ENCODE measurements at places on chromosomes 1 and 21.

- no peak for DNase-seq
These were observed 276.6 kb downstream of the NFIA start for GRCh38 chr1:61358770-61359455.

GRCh38 chr1:173332026-173332425 is 124.9 kb upstream of the TNFSF4 start:
- DNase-seq: no peak

GRCh38 chr1:64598100-64598571 is 128.2 kb downstream of the CACHD1 start:
- DNase-seq: no peak

DNA sequence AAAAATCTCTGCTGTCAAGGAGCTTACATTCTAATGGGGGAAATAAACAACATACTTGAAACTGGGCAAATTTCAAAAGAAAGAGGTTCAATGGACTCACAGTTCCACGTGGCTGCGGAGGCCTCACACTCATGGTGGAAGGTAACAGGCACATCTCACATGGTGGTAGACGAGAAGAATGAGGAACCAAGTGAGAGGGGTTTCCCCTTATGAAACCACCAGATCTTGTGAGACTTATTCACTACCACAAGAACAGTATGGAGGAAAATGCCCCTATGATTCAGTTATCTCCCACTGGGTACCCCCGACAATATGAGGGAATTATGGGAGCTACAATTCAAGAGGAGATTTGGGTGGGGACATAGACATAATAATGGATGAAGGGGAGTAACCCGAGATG is 226.4 kb downstream of the ZP4 start:
- DNase-seq: no peak

DNA sequence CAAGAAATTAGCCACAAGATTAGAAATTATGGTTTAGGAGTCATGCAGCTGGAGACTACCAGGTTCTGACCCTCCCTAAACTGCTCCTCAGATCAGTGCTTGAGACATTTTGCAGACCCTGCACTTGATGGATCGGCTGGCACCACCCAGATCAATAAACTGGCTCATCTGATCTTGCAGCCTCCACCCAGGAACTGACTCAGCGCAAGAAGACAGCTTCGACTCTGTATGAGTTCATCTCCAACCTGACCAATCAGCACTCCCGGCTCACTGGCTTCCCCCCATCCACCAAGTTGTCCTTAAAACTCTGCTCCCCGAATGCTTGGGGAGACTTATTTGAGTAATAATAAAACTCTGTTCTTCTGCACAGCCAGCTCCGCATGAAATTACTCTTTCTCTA is 40.0 kb downstream of the L1TD1 start:
- no peak for DNase-seq

- DNase-seq: no peak
These were observed 44.1 kb downstream of the GPR3 start for GRCh38 chr1:27436204-27437159.

- DNase-seq: no peak
These were observed 5.2 kb downstream of the PLA2G2D start for GRCh38 chr1:20114021-20114648.

DNA sequence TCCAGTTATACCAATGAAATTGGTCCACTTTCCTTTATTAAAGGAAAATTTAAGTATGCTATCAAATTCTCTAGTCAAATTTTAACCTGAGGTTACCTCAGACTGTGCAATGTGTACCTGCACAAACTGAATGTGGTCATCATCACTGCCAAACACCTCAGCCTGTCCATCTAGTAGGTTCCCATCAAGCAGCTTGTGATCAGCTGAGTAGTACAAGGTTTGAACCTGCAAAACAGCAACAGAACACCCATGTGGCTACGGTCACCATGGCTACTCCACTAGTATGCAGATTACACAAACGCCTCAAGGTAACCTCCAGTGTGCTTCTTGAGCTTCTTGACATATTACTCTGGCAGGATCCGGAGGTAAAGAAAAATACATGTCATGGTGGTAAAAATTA is 11.6 kb downstream of the IVNS1ABP start:
- DNase-seq: no peak

DNA sequence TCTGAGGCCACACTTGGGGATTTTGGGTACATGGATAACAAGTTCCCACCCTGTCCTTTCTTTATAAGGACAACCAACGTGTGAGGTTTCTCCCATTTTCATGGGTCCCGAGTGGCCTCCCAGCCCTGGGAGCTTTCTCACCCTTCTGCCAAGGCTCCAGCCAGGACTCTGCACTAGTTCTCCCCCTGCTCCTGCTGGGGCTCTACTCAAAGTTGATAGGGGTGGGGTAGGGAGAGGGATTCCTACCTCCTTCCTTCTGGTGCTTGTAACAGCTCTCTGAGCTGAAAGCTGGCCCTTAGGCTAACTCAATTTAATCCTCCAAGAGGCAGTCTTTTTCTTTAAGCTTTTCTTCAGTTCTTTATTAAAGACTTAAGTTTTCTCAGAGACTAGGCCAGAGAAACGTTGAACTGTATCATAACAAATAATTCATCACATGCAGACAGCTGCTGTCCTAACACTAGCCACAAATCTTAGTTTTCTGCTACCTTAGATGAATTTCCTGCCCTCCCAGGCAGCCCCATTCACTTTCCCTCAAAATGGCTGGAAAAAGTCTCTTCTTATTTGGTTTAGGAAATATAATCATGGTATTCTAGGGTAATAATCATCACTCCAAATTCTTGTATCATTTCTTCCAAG is 22.4 kb upstream of the DR1 start:
- DNase-seq: no peak

DNA sequence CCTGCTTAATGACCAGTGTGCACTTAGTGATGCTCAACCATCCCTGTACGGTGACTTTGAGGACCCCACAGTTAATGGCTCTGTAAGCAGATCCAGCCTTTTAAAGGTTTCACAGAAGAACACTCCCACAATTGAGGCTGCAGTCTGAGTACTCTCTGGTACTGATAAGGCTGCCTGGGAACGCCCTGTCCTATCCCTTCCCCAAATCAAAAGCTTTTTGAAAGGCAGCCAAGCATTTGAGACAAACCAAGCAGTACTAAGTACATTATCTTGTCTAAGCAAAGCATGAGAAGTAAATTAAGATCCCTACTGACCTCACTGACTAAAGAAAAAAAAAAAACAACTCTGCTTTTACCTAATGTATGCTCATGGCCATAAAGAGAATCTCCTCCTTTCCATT is 60.7 kb downstream of the SH3GLB1 start:
- no peak for DNase-seq

DNA sequence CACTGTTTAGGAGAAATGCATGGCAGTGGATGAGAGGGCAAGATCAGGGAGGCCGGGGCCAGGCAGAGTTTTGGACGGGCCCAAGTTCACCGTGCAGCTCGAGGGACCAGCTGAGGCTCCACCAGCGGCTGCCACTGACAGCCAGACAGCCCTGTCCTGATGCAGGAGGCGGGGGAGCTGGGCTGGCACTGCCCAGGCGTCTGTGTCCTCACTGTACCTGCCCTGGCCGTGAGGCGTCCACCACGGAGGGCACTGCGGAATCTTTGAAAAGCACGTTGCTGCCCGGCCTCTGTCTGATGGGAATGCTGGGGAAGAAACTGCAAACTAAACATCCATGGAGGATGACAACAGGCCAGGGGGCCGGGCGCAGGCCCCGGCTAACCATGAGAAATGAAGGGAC is 35.5 kb downstream of the VPS26C start:
- no peak for DNase-seq

- no peak for DNase-seq
These were observed 664.4 kb downstream of the LMO4 start for GRCh38 chr1:87993051-87993450.

DNA sequence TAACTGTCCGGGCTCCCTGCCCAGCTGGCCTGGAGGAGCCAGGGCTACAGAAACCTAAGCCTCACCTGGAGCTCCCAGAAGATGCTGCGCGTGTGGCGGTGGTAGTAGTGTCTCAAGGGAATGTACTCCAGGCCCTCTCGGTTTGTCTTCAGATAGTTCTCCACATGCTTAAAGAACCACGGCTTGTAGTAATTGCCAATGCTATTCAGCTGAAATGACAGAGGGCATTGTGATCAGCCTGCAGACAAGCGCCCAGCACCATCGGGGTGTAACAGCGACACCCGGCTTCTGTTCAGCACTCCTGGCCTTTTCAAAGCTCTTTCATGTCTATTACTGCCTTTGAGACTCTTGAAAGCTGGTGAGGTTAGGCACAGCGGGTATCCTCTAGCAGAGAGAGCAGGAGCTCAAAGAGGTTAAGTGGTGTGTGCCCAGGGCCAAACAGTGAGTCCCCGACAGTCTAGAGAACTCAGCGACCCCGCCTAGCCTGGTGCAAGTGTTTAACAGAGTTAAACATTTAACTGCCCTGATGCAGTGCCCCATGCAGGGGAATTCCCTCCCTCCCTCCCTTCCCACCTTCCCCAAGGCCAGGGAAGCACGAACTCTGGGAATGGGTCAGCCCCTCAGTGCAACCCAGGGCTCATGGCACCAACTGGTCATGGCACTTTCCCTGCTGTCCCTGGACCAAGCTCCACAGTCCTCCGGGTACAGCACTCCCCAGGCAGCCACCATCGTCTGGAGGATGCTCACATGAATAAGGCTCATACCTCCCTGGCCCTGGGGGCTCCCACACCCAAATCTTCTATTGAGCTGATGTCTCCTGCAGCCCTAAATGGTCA is 21.5 kb downstream of the DHCR24 start:
- DNase-seq: no peak

- no peak for DNase-seq
These were observed 47.1 kb upstream of the TRABD2B start for GRCh38 chr1:48044311-48044710.

- no peak for DNase-seq
These were observed 82.4 kb downstream of the PLXNA2 start for GRCh38 chr1:208161656-208162375.

GRCh38 chr1:53715478-53715877 is 23.5 kb downstream of the GLIS1 start:
- DNase-seq: no peak

- no peak for DNase-seq
These were observed 9.1 kb downstream of the LAMC2 start for GRCh38 chr1:183195142-183195574.

- DNase-seq: no peak
These were observed 36.5 kb downstream of the LGALS8 start for GRCh38 chr1:236560213-236560771.

GRCh38 chr1:24347159-24347934 is 28.2 kb downstream of the GRHL3 start:
- no peak for DNase-seq

GRCh38 chr1:200588698-200589097 is 31.9 kb downstream of the KIF14 start:
- DNase-seq: no peak

DNA sequence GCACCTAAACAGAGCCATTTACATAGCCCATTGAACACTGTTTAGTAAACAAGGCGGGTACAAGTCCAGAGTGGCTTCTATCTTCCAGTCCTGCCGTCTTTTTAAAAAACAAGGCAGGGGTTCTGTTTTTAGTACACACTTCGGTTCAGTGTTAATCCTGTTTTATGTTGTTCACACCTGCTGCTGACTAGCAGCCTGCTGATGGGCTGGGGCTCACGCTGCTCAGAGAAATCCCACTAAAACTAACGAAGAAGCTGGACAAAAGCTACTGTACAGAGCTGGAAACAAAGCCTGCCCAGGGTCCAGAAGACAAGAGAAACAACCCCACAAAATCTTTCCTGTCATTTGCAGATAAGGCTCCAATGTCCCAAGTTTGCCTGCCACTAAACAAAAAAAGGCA is 13.2 kb downstream of the ESRRG start:
- no peak for DNase-seq

DNA sequence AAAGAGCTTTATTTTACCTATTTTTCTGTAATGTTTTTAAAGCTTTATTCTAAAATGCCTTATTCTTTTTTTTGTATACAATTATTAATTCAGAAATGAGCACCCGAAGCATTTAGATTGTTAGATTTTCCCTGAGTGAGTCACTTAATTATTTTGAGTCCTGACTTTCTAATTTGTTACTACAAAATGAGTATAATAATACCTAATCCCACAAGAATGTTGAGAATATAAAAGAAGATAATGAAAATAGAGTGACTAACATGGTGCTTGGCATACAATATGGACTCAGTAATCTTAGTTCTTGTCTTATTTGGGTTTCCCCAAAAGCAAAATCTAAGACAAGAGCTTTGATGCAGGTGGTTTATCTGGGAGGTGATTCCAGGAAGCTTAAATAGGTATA is 142.2 kb downstream of the LHX8 start:
- DNase-seq: no peak

- no peak for DNase-seq
These were observed 3.2 kb upstream of the ZBTB21 start for GRCh38 chr21:42013376-42013775.

DNA sequence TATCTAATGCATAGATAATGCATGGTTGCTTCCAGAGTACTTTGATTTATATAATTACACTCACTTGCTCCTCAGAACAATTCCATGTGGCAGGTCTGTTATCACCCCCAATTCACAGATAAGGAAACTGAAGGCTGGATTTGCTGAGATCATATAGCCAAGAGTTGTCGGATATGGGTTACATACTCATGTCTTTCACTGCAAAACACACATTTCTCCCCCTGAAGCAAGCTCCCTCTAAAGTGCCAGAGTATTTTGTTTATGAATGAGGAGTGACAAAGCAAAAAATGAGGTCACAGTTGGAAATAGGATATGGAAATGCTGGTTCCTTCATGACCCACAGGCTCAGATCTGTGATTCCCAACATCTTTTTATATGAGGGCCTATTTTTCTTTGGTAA is 134.2 kb downstream of the ROR1 start:
- DNase-seq: no peak

GRCh38 chr1:218348628-218349071 is 3.5 kb downstream of the TGFB2 start:
- no peak for DNase-seq

DNA sequence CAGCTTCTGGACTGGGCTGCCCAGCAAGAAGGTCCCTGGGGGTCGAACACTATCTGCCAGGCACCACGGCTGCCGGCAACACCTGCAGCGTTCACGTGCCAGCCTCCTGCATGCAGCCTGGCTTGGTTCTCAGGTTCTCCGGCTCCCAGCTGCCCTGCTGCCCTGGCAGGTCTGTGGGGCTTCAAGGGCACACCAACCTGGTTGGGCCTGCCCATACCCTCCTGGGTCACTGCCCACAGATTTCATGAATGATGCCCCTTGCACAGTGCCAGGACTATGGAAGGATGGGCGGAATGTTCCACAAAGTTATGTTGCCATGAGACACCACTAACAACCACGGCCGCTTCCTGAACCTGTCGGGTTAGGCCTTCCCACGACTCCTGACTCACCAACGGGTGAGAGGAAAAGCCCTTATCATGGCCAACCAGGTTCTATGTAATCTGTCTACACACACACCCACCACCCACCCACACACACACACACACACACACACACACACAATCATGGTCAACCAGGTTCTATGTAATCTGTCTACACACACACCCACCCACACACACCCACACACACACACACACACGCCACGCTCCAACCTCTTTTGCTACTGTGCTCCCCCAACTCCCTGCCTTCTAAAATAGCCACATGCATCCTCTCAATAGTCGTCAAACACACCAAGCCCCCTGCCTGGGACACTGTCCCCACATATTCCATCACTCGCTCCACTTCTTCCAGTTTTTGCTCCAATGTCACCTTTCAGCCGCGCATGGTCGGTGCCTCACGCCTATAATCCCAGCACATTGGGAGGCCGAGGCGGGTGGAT is 32.2 kb downstream of the HSPG2 start:
- DNase-seq: no peak

- DNase-seq: no peak
These were observed 250.8 kb upstream of the KIAA0040 start for GRCh38 chr1:175443332-175443731.

Measured in effector CD8-positive, alpha-beta T cell (primary cell).